ENCODE measurements at places on chromosomes 7 and 10. TPM values are rescaled to one million over a fixed set of nuclear protein-coding genes. Genes with fewer than 3 reads are reported as not detected.

Gene SLC18A3
- not detected for total RNA-seq

Gene PHYHIPL
- total RNA-seq = not detected

Gene RNLS
- 10.9 TPM for total RNA-seq

Gene FXYD4
- total RNA-seq = not detected

Gene PTPRN2
- 22.8 TPM for total RNA-seq

Gene SLC26A3
- total RNA-seq = not detected

Gene FBXO24
- 1.1 TPM for total RNA-seq

Gene FASTK
- 76.2 TPM for total RNA-seq

GRCh38 chr7:93015779-93016481 is 101.8 kb downstream of the SAMD9 start:
- H3K27me3 ChIP-seq = no peaks in the 10 kb centered on the region
- H3K36me3 ChIP-seq = no peaks in the 10 kb centered on the region
- DNase-seq = no peak

GRCh38 chr7:40965774-40966173 is 737.1 kb downstream of the INHBA start:
- H3K27ac ChIP-seq = no peak overlapping the region
- H3K4me1 ChIP-seq = no peaks in the 10 kb centered on the region
- H3K4me3 ChIP-seq = no peak overlapping the region
- no peaks in the 10 kb centered on the region for H3K27me3 ChIP-seq
- DNase-seq = no peak

GRCh38 chr7:157462419-157462771 is 125.6 kb downstream of the DNAJB6 start:
- peak; percentile 63 for DNase-seq
- no peak overlapping the region for H3K4me3 ChIP-seq
- H3K4me1 ChIP-seq = no peaks in the 10 kb centered on the region
- peaks cover 28% of the 10 kb centered on the region for H3K27me3 ChIP-seq
- H3K36me3 ChIP-seq = no peaks in the 10 kb centered on the region

- H3K4me3 ChIP-seq = no peak overlapping the region
- DNase-seq = no peak
- H3K27ac ChIP-seq = no peak overlapping the region
- H3K27me3 ChIP-seq = no peaks in the 10 kb centered on the region
- no peaks in the 10 kb centered on the region for H3K36me3 ChIP-seq
Measured at GRCh38 chr10:91493313-91493712, 83.2 kb downstream of the HECTD2 start.

- no peak overlapping the region for H3K4me3 ChIP-seq
- H3K27ac ChIP-seq = no peak overlapping the region
- no peaks in the 10 kb centered on the region for H3K36me3 ChIP-seq
- no peak for DNase-seq
Measured at GRCh38 chr7:108205311-108205710, 75.2 kb upstream of the LAMB4 start.

DNA sequence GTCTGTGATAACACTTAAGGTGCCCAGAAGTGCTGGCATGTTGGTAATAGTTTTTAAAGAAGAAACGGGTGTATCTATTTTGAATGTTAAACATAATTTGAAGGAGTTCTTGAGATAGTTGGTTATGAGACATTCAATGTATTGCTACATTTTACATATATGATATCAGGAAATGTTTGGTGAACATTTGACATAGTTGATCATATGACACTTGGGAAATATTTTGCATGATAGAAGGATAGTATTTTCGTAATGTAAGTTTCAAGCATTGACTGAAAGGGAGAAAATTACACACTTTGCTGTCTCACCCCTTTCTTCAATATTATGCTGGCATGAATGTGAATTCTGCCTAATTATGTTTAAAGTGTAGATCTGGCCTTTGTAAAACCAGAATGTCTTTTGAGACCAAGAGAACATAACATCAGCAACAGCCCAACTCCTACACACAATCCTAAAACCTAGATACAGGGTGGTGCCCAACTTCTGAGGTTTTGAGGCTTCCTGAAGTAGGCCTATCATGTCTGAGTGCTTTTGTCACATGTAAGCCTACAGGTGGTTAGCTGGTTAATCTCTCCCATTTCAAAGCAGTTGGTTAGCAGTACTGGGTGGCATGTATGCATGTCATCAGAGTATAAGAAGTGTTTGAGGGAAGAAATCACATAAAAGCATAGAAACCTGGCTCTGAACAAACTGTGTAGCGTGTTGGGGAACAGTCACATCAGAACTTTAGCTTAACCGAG is 2.1 kb downstream of the ADD3 start:
- no peak for DNase-seq
- H3K27ac ChIP-seq = peak overlapping the region; percentile 96
- H3K4me1 ChIP-seq = peaks cover 76% of the 10 kb centered on the region
- peak overlapping the region; percentile 92 for H3K4me3 ChIP-seq
- no peaks in the 10 kb centered on the region for H3K27me3 ChIP-seq

DNA sequence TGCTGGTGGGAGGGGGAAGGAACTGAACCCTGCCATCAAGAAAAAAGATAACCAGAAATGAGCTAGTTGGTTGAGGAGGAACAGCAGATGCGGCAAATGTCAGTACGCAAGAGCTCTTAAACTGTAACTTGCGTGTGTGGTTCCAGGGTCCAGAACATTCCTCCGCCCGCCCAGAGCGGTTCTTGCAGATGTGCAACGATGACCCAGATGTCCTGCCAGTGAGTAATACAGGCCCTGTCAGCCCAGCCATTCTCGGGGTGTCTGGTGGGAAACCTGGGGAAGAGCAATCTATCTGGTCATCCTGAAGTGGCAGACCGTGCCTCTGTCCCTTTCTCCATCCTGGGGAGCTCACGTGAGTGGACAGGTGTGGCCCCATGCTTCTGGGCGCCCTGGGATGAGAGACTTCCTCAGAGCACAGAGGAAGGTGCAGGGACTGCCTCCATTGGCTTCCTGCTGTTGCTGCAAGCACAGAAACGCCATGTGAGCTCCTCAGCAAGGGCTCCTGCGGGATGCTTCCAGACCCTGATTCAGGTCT is 50.5 kb upstream of the ZMIZ2 start:
- no peaks in the 10 kb centered on the region for H3K27me3 ChIP-seq
- H3K27ac ChIP-seq = no peak overlapping the region
- peaks cover 94% of the 10 kb centered on the region for H3K36me3 ChIP-seq
- H3K4me1 ChIP-seq = no peaks in the 10 kb centered on the region
- H3K4me3 ChIP-seq = no peak overlapping the region

DNA sequence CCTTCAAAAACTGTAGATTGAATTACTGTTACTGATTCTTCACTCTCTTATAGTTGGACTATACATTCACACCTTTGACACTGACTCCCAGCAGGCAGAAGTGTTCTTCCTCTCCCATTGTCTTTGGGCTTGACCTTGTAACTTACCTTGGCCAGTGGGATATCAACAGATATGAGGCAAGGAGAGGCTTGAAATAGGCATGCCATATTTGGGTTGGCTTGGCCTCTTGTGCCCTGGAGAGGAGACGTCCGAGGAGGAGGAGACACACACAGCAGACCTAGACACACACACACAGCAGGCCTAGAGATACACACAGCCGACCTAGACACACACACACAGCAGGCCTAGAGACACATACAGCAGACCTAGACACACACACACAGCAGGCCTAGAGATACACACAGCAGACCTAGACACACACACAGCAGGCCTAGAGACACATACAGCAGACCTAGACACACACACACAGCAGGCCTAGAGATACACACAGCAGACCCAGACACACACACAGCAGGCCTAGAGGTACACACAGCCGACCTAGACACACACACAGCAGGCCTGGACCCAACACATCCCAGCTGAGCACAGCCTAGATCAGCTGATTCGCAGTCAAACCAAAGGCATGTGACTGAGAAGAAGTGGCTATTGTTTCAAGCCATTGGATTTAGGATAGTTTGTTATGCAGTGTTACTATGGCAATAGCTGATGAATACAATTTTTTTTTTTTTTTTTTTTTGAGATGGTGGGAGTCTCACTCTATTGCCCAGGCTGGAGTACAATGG is 12.5 kb upstream of the GNA12 start:
- H3K4me1 ChIP-seq = peaks cover 9% of the 10 kb centered on the region
- H3K27ac ChIP-seq = no peak overlapping the region
- no peaks in the 10 kb centered on the region for H3K36me3 ChIP-seq
- no peak for DNase-seq
- H3K27me3 ChIP-seq = no peaks in the 10 kb centered on the region

DNA sequence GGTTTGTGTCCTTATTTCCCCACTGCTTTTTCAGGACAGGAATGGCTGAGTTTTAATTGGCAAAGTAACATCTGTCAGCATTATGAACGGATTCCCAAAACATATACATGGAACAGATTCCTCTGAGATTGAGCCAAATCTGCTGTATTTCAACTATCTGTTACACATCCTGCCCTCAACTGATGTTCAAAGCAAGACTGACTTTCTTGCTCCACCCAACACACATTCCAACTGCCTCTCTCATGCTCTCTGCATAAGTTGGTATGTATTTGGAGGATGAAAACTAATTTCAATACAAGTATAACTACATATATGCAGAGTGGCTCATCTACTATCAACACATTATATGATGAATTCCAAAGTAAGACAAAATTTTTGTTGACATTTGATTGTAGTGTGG is 342.2 kb downstream of the GATA3 start:
- no peak overlapping the region for H3K27ac ChIP-seq
- H3K4me3 ChIP-seq = no peak overlapping the region
- H3K27me3 ChIP-seq = no peaks in the 10 kb centered on the region
- H3K4me1 ChIP-seq = no peaks in the 10 kb centered on the region
- DNase-seq = no peak
- no peaks in the 10 kb centered on the region for H3K36me3 ChIP-seq

GRCh38 chr7:38020121-38020785 is 99.8 kb downstream of the EPDR1 start:
- no peak overlapping the region for H3K27ac ChIP-seq
- H3K36me3 ChIP-seq = no peaks in the 10 kb centered on the region
- H3K27me3 ChIP-seq = no peaks in the 10 kb centered on the region
- no peak for DNase-seq

GRCh38 chr7:33820206-33820605 is 85.1 kb upstream of the BMPER start:
- no peaks in the 10 kb centered on the region for H3K27me3 ChIP-seq
- no peak for DNase-seq

DNA sequence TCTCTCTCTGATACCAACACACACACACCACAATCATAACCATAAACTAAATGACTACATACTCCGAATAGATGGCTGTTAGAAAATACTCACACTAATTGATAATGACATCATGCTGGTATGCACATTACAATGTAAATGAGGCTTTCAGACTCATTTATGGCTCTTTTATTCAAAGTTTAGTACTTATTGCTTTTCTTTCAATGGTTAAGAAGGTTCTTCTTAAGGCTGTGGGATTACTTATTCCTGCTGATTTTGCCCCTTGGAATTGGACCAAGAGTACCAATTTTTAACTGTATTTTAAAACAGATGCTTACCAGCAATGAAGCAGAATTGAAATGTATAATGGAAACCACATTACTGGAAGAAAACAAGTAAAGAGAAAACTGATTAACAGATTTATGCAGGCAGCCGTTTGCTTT is 20.6 kb upstream of the CABCOCO1 start:
- DNase-seq = no peak
- H3K36me3 ChIP-seq = no peaks in the 10 kb centered on the region
- no peaks in the 10 kb centered on the region for H3K4me1 ChIP-seq
- no peak overlapping the region for H3K27ac ChIP-seq
- no peak overlapping the region for H3K4me3 ChIP-seq

- no peaks in the 10 kb centered on the region for H3K27me3 ChIP-seq
- H3K4me1 ChIP-seq = no peaks in the 10 kb centered on the region
- H3K36me3 ChIP-seq = no peaks in the 10 kb centered on the region
- DNase-seq = no peak
Measured at GRCh38 chr10:95303535-95303934, 12.7 kb upstream of the PDLIM1 start.

DNA sequence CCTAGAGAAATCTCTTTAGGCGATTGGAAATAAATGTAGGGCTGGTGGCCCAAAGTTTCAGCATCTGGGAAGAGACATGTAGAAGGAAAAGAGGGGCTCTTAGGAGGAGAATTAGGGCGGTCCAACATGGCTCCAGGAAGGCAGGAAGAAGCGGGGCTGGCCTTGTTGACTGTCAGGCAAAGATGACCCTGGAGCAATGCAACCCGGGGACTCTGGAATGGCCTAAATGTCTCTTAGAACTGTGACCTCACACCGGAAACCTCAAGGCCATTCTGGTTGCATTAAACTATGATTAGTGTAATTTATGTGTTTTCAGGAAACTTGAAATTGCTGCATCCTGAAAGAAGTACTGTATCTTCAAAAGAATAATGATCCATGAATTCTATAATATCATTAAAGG is 66.8 kb downstream of the NRP1 start:
- H3K36me3 ChIP-seq = no peaks in the 10 kb centered on the region
- peaks cover 12% of the 10 kb centered on the region for H3K4me1 ChIP-seq
- H3K27me3 ChIP-seq = no peaks in the 10 kb centered on the region
- H3K4me3 ChIP-seq = no peak overlapping the region
